ENCODE measurements at places on chromosomes 3 and 15. TPM values are rescaled to one million over a fixed set of nuclear protein-coding genes. Genes with fewer than 3 reads are reported as not detected.

The PSTPIP1 gene
- total RNA-seq, result 1.4 TPM

The CHST13 gene
- total RNA-seq, result not detected

The NR1I2 gene
- total RNA-seq, result not detected

The SAMMSON gene
- total RNA-seq, result not detected

The IQCH gene
- total RNA-seq, result 1.3 TPM

The CAPN3 gene
- 0.60 TPM for total RNA-seq

The ACP3 gene
- total RNA-seq, result 0.08 TPM

The SERPINI2 gene
- total RNA-seq, result not detected

The LRRK1 gene
- 5.9 TPM for total RNA-seq

The TNNC1 gene
- total RNA-seq, result 2.5 TPM

The MUSTN1 gene
- not detected for total RNA-seq

The ZNF148 gene
- 46.6 TPM for total RNA-seq

The TGM5 gene
- not detected for total RNA-seq

The FES gene
- 26.2 TPM for total RNA-seq

The EIF1B gene
- total RNA-seq, result 7.1 TPM

The FOXL2 gene
- total RNA-seq, result 0.08 TPM

The ABI3BP gene
- total RNA-seq, result 1.6 TPM

The ZNF80 gene
- total RNA-seq, result not detected

The MYO1E gene
- total RNA-seq, result 85.2 TPM

The GOLGA8A gene
- total RNA-seq, result 11.3 TPM

The IL20RB gene
- 0.53 TPM for total RNA-seq

The MYO5C gene
- total RNA-seq, result under 0.01 TPM

The DGKG gene
- total RNA-seq, result under 0.01 TPM

The TERC gene
- 61.6 TPM for total RNA-seq

The ERC2 gene
- 0.47 TPM for total RNA-seq

The HGD gene
- 0.12 TPM for total RNA-seq

The NOX5 gene
- total RNA-seq, result 0.12 TPM

The TMOD2 gene
- 1.8 TPM for total RNA-seq

The LIPH gene
- under 0.01 TPM for total RNA-seq

The ISLR2 gene
- not detected for total RNA-seq

The SLC30A4 gene
- 7.8 TPM for total RNA-seq

The SLC49A4 gene
- 9.2 TPM for total RNA-seq

The CELF6 gene
- 0.35 TPM for total RNA-seq

The LEKR1 gene
- total RNA-seq, result 0.47 TPM

The ACKR2 gene
- total RNA-seq, result 0.15 TPM
